GM23338 (cell line): ENCODE measurements at places on chromosomes 7 and 10. TPM values are rescaled to one million over a fixed set of nuclear protein-coding genes. Genes with fewer than 3 reads are reported as not detected.

TWIST1 gene
- 0.12 and 0.24 TPM in 2 replicates for total RNA-seq

GRCh38 chr10:131663351-131663750, 237.5 kb upstream of the PPP2R2D start:
- no peaks in the 10 kb centered on the region for H3K27me3 ChIP-seq
- no peak overlapping the region for H3K4me3 ChIP-seq
- no peak overlapping the region for H3K27ac ChIP-seq
- no peaks in the 10 kb centered on the region for H3K4me1 ChIP-seq
- DNase-seq, result no peak
- H3K36me3 ChIP-seq, result no peaks in the 10 kb centered on the region

PILRA gene
- 0.38 and 2.6 TPM in 2 replicates for total RNA-seq

SNX10 gene
- total RNA-seq, result 14.6 and 17.8 TPM in 2 replicates

WDFY4 gene
- 0.14 TPM in 1 of 2 replicates, not detected in the other for total RNA-seq

GRCh38 chr7:17300012-17300411, 1.6 kb downstream of the AHR start:
- H3K4me1 ChIP-seq, result peaks cover 12% of the 10 kb centered on the region
- H3K27me3 ChIP-seq, result peaks cover 13% of the 10 kb centered on the region
- H3K4me3 ChIP-seq, result peak overlapping the region; percentile 84
- no peaks in the 10 kb centered on the region for H3K36me3 ChIP-seq
- H3K27ac ChIP-seq, result no peak overlapping the region

GRCh38 chr10:18246967-18247366, 106.7 kb downstream of the CACNB2 start:
- H3K4me1 ChIP-seq, result no peaks in the 10 kb centered on the region
- H3K4me3 ChIP-seq, result no peak overlapping the region
- H3K36me3 ChIP-seq, result no peaks in the 10 kb centered on the region
- DNase-seq, result no peak
- no peaks in the 10 kb centered on the region for H3K27me3 ChIP-seq
- no peak overlapping the region for H3K27ac ChIP-seq

DNA sequence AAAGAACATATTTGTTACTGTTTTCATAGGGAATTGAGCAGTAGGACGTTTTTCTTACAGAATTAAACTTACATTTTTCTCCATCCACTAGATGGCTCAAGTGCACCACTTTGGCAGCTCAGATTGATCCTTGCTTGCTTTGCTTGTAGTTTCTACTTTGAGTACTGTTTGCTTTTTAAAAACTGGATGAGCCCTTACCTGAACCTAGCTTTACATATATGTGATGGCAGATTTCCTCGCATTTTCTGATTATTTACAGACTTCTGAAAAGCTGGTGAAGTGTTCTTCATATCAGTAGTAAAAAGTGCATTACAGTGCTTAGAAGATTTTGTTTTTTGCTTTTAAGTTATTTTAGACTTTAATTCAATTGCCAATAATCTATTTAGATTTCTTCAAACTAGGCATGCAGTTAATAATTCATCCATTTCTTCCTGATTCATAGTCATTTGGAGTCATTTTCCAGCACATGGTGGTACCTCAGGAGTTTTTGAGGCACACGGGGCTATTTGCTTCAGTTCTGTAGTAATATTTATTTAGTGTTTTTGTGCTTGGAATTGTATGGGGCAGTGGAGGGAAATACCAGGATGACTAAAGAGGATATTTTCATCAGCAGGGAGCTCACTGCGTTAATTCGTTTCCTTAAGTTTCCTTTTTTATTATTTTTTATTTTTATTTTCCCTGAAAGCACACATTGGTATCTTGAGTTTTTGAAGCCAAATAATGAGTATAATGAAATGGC, 57.3 kb downstream of the MAPK8 start:
- H3K4me3 ChIP-seq, result no peak overlapping the region
- H3K36me3 ChIP-seq, result no peaks in the 10 kb centered on the region
- H3K27ac ChIP-seq, result no peak overlapping the region

DNA sequence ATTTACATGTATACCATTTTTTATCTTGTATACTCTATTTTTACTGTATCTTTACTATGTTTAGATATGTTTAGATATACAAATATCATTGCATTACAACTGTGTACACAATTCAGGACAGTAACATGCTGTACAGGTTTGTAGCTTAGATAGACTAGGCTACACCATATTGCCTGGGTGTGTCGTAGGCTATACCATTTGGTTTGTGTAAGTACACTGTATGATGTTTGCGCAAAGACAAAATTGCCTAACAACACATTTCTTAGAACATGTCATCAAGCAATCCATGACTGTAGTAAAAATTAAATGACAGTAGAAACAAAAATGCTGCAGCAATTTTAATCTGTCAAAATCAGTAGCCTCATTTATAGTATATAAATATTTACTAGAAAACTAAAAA, 812.2 kb downstream of the GRM8 start:
- H3K4me1 ChIP-seq, result no peaks in the 10 kb centered on the region
- H3K36me3 ChIP-seq, result no peaks in the 10 kb centered on the region
- no peak overlapping the region for H3K4me3 ChIP-seq
- no peak for DNase-seq
- no peak overlapping the region for H3K27ac ChIP-seq

DNA sequence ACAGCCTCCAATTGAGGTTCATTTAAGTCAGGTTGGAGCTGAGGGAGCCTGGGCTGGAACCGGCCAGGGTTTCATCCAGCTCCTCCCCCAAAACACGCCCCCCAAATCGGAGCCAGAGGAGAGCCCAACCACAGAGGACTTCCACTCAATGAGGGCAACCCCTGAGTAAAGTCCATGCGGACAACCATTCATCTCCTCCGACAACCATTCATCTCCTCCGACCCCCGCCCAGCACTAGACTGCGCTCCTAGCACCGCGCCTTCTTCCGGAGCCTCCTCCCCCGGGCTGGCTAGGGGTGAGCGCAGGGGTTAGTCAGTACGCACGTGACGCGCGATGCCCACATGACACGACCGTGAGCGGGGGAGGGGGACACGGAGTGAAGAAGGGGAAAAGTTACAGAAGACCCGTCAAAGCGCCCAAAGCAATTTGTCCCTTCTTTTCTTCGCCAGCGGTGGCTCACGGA, 1.4 kb downstream of the MAGI2 start:
- H3K36me3 ChIP-seq, result no peaks in the 10 kb centered on the region
- peaks cover 7% of the 10 kb centered on the region; the same call in 1 of the 2 replicates for H3K4me1 ChIP-seq
- H3K27me3 ChIP-seq, result peaks cover 77% of the 10 kb centered on the region
- H3K4me3 ChIP-seq, result peak overlapping the region; percentile 79
- no peak overlapping the region for H3K27ac ChIP-seq

- no peaks in the 10 kb centered on the region for H3K36me3 ChIP-seq
- no peak overlapping the region for H3K27ac ChIP-seq
- H3K27me3 ChIP-seq, result no peaks in the 10 kb centered on the region
- H3K4me3 ChIP-seq, result no peak overlapping the region
- no peak for DNase-seq
These were observed 222.2 kb downstream of the POU6F2 start for GRCh38 chr7:39199951-39200350.

DNA sequence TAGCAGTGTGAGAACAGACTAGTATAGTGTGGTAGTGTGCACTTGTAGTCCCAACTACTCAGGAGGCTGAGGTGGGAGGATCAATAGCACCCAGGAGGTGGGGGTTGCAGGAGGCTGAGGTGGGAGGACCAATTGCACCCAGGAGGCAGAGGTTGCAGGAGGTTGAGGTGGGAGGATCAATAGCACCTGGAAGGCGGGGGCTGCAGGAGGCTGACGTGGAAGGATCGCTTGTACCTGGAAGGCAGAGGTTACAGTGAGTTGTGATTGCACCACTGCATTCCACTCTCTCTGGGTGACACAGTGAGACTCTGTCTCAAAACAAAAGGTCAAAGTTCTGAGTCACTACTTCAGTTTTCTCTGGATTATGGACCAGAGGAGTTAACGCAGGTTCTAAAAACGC, 22.6 kb upstream of the DIP2C start:
- H3K27me3 ChIP-seq, result no peaks in the 10 kb centered on the region
- DNase-seq, result no peak
- no peaks in the 10 kb centered on the region for H3K36me3 ChIP-seq
- H3K4me3 ChIP-seq, result no peak overlapping the region
- no peak overlapping the region for H3K27ac ChIP-seq

DNA sequence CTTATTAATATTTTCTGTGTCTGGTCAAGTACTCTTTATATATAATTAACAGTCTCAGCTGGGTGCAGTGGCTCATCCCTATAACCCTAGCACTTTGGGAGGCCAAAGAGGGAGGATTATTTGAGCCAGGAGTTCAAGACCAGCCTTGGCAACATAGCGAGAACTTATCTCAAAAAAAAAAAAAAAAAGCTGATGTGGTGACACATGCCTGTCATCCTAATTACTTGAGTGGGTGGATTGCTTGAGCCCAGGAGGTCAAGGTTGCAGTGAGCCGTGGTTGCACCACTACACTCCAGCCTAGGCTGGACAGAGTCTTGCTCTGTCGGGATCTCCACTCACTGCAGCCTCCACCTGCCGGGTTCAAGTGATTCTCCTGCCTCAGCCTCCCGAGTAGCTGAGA, 6.7 kb upstream of the ELOVL3 start:
- no peak overlapping the region for H3K4me3 ChIP-seq
- peaks cover 12% of the 10 kb centered on the region for H3K27me3 ChIP-seq
- H3K36me3 ChIP-seq, result no peaks in the 10 kb centered on the region
- DNase-seq, result no peak
- no peak overlapping the region for H3K27ac ChIP-seq

DNA sequence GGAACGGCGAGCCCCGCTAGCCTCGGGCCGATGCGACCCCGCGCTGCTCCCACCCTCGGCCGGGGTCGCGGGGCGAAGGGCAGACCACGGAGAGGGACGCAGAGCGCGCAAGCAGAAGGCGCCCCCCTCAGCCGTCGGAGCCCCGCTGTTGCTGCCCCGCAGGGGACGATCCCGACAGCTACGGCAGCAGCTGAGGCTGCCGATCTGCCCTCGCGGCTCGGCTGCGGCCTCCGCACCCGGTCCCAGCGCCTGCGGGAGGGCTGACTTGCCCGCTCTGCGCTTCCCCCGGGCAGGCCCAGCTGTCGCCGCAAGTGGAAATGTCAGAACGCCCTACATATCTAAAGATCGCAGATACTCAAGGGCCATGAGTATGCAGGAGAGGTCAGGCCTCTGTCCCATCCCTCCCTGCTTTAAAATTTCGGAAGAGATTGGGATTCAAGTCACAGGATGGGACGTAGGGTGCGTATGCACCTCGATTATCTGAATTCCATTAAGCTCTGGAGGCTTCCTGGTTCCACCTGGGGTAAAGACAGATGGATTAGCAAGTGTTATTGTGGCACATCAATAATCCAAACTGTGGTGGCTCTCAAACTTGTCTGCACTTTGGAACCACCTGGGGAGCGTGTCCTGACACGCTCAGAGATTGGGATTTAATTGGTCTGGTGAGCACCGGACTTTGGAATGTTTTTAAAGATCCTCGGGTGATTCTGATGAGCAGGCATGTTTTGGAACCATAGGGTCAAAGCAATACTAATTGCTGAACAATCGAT, at the start of gene CRPPA:
Gene CRPPA, minus strand, starts transcription at position 206 of the 770 bp plus-strand sequence. CDS start 216 bp downstream, outside the sequence.
- peaks cover 6% of the 10 kb centered on the region for H3K4me1 ChIP-seq
- H3K27me3 ChIP-seq, result peaks cover 23% of the 10 kb centered on the region
- DNase-seq, result peak; percentile 60
- no peaks in the 10 kb centered on the region for H3K36me3 ChIP-seq

DNA sequence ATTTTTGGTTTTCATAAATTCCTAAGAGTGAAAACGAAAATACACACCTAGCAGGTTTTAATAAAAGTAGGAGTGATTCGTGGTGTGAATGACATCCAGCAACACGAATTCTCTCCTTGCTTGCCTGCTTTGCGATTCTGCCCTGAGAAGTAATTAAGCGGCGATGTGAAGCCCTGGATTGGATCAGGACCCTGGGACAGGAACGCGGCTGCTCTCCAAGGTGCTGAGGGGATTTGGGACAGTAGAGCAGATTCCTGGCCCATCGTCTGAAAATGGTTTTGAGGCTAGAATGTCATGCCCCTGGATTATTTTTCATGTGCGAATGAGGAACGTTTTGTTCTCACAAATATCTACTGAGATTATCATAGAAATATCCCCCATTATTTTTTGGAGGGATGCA, 7.8 kb downstream of the NPS start:
- no peaks in the 10 kb centered on the region for H3K4me1 ChIP-seq
- DNase-seq, result peak; percentile 92
- no peaks in the 10 kb centered on the region for H3K36me3 ChIP-seq
- H3K4me3 ChIP-seq, result no peak overlapping the region
- no peaks in the 10 kb centered on the region for H3K27me3 ChIP-seq

DNA sequence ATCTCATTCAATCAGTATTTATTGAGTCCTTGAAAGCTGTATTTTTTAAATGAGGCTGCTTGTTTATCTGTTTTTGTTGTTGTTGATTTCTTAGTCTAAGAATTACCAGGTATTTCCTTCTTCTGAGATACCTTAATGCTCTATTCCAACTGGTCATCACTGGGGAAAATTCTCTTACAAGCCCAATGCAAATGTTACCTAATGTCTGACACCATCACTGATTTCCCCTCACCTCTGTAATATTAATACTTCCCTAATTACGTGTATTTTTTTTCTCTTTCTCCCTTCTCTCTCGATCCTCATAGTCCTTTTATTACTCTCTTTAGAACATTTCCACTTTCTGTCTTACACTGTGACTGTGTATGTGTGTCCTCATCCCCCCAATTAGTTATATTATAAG, 13.9 kb downstream of the HDAC9 start:
- no peaks in the 10 kb centered on the region for H3K36me3 ChIP-seq
- H3K27ac ChIP-seq, result peak overlapping the region; percentile 17; the same call in 1 of the 2 replicates
- DNase-seq, result no peak
- H3K4me1 ChIP-seq, result peaks cover 11% of the 10 kb centered on the region
